ENCODE measurements at places on chromosomes 3 and 15.
A peak's percentile ranks its signal among the peaks of the same experiment; 100 is the strongest.

DNA sequence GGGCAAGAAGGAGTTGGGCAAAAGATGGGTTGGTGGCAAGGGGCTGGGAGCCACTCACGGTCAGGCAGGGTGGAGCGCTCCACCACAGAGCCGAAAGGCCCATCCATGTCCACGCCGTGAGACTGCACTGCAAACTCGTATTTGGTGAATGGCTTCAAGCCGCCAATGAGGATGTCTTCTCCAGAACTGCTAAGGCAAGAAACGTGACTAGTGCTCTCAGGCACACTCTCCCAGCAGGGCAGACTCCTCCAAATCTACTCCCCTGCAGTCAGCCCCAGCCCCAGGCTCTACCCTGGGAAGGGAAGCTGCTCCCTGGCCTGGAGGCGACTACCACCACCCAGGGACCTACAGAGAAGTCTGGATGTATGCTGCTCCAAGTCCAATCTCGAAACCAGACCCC, 11.4 kb upstream of the IGDCC3 start:
- DNase-seq, result no peak

DNA sequence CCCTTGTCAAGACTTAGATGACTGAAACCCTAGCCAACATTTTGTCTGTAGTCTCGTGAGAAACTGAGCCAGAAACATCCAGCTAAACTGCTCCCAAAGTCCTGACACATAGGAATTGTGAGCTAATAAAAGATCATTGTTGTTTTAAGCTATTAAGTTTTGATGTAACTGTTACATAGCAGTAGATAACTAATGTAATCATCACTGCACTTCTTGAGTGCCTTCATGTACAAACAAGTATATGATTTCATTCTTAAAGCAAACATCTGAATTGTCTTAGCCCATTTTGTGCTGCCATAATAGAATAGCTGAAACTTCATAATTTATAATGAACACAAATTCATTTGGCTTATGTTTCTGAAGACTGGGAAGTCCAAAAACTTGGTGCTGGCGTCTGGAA, 87.3 kb downstream of the NSUN3 start:
- no peak for DNase-seq

GRCh38 chr15:89164712-89165211, 56.6 kb downstream of the RLBP1 start:
- no peak for DNase-seq

DNA sequence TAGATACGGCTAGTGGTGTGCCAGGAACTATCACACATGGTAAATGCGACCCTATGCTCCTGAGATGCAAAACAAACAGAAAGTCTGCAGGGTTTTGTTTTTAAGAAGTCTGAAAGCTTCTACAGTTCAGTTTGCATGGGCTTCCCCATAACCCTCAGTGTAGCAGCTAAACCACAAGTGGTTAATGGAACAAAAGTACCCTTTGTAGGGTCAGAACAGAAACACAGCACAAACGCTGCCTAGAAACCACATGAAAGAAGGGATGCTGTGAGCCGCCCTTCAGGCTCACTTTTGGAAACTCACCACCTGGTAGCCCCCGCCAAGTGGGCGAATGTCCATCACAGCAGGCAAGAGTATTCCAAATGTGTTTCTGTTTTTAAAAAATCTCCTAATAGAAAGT, 46.2 kb downstream of the CTDSPL start:
- no peak for DNase-seq

DNA sequence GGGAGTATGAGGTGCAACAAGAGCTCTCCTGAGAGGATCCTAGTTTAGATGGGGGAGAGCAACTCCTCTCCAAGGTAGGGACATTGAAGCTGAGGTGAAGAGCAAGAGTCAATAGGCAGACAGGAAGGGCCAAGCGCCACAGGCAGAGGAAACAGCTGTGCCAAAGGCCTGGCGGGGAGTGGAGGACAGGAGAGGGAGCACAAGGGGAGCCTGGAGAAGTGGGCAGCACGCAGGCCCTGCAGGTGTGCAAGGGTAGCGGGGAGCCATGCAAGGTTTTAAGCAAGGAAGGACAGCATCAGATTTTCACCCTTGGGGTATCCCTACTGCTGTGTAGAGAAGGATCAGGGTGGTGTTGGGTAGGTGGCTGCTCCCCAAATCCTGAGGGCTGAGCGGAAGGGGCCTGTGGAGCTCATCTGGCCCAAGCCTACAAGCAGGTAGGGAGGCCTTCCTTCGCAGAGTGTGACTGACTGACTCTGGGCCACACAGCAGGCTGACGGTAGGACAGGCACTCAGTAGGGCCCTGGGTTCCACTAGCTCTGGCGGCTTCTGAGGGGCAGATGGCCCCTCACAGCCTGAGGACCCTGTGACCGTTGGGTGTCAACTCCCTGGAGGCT, 13.3 kb downstream of the CHST13 start:
- no peak for DNase-seq

DNA sequence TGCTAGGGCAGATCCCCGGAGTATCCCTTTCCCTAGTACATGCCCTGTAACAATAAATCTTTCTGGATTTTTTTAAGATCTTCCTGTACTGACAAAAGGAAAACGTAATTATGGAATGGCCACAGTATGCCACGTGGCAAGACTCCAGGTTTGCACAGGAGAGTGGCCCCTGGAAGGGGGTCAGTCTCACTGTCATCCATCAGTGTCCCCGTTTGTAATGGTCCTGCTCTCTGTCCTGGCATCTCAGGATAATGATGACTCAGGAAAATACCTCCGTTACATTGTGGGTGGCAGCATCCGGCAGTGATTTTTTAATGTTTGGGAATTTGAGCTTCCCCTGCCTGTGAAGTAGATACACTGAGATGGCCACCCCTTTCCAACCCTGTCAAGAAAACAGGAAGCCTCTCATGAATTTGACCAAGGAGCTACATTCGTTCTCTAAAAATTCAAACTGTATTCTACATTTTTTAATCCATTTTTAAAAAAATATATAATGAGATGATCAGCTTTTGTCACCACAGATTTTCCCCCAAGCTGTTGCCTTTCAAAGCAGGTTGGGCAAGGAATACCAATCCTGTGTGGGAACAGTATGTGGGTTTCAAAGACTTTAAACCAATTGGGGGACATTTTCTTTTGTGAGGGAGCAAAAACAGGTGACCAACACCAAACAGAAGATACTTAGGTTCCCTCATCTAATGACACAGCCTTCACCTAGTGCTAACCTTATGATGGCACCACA, 110.4 kb downstream of the C3orf70 start:
- DNase-seq, result no peak

GRCh38 chr3:145055375-145056076, 1083.9 kb downstream of the DIPK2A start:
- no peak for DNase-seq

GRCh38 chr3:183818706-183819624, 6.4 kb downstream of the MAP6D1 start:
- DNase-seq, result no peak

DNA sequence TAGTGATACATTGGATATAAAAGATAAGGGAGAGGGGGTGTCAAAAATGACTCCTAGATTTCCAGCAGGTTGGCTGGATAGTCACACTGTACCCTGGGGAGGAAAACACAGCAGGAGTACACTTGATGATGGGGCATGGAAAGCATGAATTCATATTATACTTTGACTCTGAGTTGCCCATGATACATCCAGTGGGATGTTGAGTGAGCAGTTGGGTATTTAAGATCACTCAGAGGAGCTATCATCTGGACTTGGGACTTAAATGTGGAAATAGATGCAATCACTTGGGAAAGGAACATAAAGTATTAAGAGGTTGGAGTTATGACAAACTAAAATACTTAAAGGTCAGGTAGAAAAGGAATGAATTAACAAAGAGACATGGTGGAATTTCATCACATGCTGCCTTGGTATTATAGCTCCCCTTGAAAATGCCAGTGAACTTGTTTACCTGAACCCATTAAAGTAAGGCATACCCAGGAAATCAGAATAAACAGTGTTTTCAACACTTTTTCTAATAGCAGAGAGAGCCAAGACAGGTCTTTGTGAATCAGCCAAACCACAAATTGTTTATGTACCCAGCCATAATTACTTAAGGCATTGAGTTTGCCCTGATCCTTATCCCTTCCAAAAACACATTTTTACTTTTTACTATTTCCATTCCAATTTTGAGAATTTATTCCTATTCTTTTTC, 49.9 kb upstream of the ABI3BP start:
- DNase-seq, result no peak

DNA sequence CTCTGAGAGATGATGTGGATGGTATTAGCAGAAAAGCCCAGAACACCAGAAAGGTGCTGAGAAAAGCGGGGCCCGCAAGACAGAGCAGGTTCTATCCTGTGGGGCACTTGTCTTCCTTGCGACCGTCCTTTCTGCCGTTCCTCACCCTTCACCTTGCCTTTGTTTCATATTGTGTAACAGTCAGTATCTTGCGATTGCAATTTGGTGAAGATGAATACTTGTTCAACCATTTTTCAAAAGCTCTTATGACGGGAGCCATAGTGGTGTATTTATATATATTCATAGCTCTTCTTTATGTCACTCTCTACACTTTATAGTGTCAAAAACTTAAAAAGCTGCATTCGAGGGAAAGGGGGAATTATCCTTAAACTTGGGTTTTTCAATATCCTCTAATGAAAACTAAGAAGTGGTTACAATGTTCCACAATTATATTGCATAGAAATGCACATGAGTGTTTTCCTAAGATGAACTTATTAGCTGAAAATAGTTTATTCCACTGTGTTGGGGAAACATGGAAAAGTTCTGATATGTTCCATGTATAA, 797 bp downstream of the MAP3K13 start:
- no peak for DNase-seq

- no peak for DNase-seq
These were observed 32.6 kb downstream of the DPP8 start for GRCh38 chr15:65484876-65485275.

DNA sequence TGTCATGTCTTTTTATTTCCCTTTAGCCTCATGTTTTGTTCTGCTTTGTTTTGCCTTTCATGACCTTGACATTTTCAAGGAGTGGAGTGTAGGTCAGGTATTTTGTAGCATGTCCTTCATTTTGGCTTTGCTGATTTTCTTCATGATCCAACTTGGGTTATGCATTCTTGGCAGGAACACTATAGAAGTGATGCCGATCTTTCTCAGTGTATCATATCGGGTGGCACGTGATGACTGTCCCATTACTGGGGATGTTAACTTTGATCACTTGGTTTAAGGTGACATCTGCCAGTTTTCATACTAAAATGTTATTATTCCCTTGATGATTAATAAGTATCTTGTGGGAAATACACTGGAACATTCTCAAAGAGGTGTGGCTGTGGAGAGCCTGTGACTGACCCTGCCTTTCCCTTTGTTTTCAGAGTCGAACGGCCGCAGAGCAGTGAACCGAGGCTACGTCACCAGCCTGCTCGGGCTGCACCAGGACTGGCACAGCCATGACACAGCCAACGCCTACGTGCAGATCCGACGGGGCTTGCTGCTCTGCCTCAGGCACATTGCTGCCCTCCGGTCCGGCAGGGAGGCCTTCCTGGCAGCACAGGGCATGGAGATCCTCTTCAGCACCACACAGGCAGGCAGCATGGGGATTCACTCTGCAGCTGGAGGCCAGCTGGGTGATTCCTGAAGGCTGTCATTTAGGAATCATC, 167.7 kb downstream of the AGBL1 start:
- DNase-seq, result no peak

- DNase-seq, result no peak
These were observed 122.3 kb downstream of the RSL24D1 start for GRCh38 chr15:55074431-55074830.

GRCh38 chr15:80445300-80446041, 41.3 kb downstream of the ARNT2 start:
- no peak for DNase-seq

DNA sequence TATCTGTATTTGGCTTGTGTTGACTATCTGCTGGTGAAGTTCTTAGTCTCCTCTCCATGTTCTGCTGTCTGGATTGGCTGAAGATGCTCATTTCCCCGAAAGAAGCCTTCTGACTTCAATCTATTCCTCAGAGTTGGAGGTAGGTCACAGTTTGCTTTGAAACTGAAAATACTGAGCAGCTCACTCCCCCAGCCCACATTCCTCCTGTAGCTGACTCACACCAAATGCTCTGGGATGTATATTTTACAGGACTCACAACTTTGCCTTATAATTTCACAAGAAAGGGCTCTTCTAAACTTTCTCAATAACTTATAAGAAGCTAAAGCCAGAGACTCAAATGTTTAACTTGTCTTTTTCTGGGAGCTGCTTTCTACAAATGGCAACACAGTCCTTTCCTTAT, 36.3 kb upstream of the SNX4 start:
- no peak for DNase-seq

- DNase-seq, result no peak
These were observed 46.3 kb downstream of the CEMIP start for GRCh38 chr15:80825361-80826030.

DNA sequence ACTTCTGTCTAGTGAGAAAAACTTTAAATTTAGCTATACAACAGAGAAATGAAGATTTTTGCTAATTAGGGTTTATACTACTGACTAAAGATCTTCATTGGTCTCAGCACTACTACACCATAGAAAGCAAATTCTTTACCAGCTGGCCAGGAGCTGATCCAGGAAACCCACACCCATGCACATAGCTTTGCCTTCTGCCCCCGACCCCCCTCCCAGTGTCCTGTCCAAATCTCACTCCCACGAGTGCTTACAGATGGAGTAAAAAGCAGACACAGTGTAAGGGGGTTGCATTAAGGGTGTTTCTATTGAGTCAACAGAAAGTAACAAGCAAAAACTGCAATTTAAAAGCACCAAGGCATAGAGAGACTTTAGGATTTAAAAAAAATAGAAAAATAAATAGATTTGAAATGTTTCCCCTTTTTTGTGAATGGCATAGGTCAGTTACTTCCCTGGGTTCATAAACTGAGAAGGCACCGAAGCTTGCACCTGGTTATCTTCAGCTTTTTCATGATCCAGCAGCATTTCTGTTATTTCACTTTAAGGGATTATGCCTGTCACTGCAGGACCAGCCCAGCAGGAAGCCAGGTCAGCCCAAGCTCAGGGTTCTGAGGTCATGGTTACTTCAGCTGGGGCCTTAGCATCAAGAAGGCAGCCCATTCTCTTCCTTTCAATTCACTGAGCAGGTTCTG, 124.3 kb downstream of the CTNNB1 start:
- no peak for DNase-seq

DNA sequence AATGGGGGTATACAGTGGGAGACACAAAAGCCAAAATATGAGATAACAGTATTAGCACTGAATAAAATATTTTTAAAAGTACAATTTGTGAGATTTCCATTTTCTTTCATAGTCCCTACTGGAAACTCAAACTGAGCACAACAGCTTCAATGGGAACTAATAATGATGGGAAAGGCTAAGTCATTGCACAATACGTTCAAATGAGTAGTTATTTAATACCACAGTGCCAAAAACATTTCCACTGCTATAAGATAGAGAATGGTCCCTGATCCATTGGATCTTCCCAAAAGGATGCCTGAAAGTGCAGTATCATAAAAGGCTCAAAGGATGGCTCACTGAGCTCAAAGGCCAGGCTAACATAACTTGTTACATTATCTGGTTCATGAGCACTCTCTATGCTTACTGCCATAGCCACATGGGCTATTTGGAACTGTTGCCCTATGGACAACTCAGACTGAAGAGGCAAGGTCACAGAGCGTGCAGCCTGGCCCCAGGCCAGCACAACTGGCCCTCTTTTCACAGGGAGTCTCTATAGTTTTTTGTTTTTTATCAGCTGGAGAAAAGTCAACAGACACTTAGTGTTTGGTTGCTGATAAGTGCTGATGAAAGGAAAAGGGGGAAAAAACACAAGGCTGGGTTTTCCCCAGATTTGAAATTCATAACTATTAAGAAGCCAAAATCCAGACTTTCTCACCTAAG, 54.1 kb upstream of the PPIB start:
- peak; percentile 2 for DNase-seq

GRCh38 chr15:26773067-26773877, 406 bp upstream of the GABRB3 start:
- peak; percentile 26 for DNase-seq

Measured in NCI-H748 treated with DMSO at 0.1 percent for 48 hours (cell line).